Activated naive CD8-positive, alpha-beta T cell treated with anti-CD3 and anti-CD28 coated beads for 36 hours (primary cell): ENCODE measurements at places on chromosomes 3 and 15. TPM values are rescaled to one million over a fixed set of nuclear protein-coding genes. Genes with fewer than 3 reads are reported as not detected.

DNA sequence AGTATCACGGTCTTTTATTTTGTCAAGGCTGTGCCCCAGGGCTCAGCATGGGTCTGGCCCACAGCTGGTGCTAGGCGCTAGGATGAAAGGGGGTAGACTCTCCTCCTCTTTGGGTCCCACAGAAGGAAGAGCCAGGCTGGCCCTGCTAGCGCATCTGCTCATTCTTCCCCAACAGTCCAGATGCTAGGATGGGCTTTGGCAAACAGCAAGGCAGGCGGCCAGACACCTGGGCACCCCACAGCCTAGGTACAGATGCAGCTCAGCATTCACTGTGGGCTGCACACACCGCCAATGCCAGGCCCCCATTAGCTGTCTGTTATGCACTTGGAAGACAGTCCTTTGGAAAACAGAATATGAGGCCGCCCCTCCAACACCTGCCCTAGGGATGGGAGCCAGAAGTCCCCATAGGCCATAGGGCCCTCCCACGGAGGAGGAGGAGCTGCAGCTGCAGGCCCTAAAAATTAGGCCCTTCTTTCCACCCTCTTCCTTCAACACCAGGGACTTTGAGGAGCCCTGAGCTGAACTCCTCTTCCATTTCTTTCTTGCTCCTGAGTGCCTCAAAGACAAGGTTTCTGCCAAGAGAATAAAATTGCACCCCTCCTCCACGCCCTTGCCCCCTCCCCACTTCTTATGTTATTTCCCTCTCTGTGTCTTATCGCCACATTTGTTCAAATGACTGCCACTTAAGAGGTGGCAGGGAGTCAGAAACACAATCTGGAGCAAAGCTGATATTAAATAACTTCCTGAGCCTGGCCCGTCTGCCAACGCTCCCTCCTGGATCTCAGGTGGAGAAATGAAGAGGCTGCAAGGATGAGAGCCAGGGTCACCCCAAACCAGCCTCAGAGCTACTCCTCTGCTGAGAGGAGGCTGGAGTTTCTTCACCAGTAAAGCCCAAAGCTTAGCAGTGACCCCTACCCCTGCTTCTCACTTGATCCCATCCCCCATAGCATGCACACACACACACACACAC is 13.7 kb downstream of the NTRK3 start:
- DNase-seq = no peak

- peak; percentile 18 for DNase-seq
Measured at GRCh38 chr3:134357914-134358811, 16.1 kb downstream of the AMOTL2 start.

DNA sequence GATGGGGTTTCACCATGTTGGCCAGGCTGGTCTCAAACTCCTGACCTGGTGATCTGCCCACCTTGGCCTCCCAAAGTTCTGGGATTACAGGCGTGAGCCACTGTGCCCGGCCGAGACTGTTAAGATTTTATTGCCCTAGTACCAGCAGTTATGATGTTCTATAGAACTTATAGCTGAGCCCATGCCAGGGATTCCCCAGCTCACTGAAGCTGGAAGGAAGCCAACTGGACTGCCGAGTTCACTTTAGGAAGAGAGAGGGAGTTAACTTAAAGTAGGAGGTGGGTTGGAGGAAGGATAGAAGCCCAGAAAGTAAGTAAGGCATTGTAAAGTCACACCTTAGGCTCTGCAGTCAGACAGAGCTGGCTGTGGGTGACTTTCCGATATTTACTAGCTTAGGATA is 101.1 kb upstream of the BOC start:
- DNase-seq = no peak

DNA sequence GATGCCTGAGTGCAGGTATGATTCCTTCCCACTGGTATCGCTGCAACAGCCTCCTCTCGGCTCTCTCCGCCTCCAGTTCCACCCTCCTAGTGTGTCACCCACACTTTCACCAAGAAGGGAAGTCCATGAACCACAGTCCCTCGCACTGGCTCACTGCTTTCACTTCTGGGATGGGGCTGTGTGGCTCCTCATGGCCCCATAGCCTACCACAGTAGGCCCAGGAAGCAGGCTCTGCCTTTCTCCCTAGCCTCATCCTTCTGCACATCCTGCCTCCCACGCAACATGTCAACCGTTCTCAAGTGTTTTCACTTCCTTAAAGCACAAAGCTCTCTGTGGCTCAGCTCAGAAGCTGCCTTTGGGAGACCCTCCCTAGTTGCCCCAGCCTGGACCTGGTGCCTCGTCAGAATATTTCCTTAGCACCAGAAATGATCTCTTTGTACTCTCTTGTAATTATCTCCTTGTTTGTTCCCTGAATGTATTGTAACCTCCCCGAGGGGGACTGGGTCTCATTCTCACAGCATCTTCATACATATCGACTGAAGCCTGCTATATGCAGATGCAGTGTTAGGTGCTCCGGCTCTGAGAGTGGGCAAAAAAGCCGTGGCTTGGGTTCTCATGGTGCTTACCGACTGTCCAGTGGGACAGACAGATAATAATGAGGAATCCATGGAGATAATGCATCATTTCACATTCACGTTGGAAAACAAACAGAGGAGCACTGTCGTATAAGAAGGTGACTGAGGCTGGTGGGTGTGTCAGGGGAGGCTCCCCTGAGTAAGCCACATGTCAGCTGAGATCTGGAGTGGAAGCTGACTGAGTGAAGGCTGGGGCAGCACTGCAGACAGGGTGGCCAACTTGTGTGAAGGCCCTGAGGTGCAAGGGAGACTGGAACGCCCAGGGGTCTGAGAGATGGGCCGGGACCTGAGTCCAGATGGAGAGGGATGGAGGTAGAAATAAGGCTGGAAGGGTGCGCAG is 107.1 kb downstream of the DGKG start:
- DNase-seq = peak; percentile 52

DNA sequence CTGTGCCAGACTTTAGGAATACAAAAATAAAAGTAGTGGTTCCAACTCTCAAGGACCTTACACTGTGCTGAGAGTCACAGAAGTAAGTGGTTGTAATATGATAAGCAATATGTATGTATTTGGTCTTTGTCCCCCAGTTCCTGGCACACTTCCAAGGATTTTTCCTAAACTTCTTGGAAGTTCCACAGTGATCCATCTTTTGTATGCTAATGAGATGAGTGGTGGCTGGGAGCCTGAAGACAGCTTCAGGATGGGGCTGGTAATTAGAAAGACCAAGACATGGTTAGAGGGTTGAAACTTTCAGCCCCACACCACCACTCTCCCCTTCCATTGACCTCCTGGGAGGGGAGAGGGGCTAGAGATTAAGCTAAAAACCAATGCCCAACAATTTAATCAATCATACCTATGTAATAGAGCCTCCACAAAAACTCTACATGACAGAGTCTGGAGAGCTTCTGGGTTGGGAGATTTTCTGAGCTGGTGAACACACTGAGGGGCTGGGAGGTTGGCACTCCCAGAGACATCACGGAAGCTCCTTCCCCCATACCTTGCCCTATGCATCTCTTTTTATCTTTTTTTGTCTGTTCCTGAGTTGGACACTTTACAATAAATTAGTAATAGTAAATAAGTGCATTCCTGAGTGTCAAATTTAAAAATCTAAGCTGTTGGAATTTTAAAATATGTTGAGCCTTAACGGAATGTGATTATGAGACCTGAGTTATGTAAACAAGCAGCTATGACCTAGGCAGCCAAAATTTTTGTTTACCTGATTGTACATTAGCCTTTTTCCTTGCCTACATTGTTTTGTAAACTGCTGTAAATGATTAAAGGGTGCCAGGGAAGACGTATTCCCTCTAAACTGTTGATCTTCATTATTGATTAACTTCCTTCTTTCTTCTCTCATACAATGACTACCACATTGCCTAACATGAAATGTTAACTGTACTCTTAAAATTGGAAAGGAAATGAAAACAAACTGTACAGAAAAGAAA is 24.3 kb downstream of the CD200R1L start:
- no peak for DNase-seq

DNA sequence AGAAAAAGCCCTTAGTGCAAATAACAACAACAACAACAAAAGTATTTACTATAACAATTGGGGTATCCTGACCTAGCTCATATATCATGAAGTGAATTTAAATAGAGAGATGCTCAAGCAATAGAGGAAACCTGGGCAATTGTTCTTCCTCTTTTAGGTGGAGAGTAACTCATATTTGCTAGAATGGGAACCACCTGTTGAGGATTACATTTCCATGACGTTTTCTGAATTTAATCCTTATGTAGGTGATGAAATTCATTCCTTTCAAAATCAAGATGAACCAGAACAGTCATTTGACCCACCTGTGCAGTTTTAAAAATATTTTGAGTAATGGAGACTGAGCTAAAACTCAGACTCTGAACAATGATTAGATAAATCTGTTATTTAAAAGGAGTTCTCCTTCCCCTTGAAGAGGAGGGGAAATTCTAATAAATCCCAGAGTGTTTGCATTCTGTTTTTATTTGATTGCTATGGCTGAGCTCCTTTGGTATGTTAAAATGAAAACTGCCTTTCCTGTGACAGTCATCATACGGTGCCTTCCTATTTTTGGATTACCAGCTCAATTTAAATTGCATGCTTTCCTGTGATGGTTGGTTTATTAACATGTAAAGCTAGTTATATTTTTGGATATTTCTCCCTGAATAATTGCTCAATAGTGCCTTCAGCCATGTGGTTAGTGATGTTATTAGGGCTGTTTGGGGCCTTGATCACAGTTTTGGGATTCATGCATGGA is 24.3 kb downstream of the VPS8 start:
- no peak for DNase-seq

DNA sequence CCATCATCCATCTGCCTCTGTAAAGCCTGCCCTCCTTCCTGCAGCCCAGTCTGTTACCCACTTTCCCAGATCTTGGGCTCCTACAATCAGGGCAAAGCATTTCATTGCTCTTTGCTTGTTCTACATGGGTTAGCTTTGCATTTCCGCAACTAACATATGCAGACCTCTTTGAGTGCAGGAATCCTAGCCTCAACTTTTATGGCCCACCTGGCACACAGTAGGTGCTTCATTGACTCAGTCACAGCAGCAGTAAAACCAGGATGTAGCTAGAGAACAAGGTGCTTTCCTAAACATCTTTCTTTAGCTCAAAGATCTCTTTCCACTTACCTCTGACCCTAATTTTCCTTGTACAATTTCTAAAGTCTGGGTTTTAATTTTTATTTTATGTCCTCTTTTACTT is 3.5 kb downstream of the CD80 start:
- no peak for DNase-seq

The KY gene
- not detected for total RNA-seq

DNA sequence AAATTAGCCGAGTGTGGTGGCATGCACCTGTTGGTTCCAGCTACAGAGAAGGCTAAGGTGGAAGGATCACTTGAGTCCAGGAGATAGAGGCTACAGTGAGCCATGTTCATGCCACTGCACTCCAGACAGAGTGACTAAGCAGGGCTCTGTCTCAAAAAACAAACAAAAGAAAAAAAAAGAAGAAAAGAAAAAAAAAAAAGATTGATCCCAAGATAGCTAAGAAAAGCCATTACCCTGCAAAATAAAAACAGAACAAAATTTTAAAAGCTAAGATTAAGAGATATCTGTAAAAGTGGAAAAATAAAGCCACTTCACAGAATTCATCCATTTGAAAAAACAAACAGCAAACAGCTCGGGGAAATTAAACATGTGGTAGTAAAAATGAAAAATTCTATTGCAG is 23.8 kb downstream of the LRRC2 start:
- DNase-seq = no peak

GRCh38 chr15:70910958-70911357 is 18.3 kb downstream of the LRRC49 start:
- no peak for DNase-seq
